ENCODE measurements at places on chromosomes 6 and 20. TPM values are rescaled to one million over a fixed set of nuclear protein-coding genes. Genes with fewer than 3 reads are reported as not detected.

SIRPB2 gene
- not detected for total RNA-seq

SMOC2 gene
- not detected for total RNA-seq

CTCFL gene
- not detected for total RNA-seq

ELOVL4 gene
- total RNA-seq = 6.2 TPM

HNF4A gene
- 0.19 TPM for total RNA-seq

TMEM200A gene
- total RNA-seq = 124 TPM

MLN gene
- not detected for total RNA-seq

ACSS1 gene
- 6.8 TPM for total RNA-seq

GABRR1 gene
- total RNA-seq = not detected

FUT9 gene
- not detected for total RNA-seq

FAM120B gene
- total RNA-seq = 16.5 TPM

PROCR gene
- total RNA-seq = 244 TPM

C6orf58 gene
- 0.19 TPM for total RNA-seq

SIRPD gene
- not detected for total RNA-seq

BHLHE23 gene
- total RNA-seq = not detected

SNX9 gene
- total RNA-seq = 58.3 TPM

BPIFB1 gene
- total RNA-seq = not detected

COL9A3 gene
- 0.19 TPM for total RNA-seq
